ENCODE measurements at places on chromosomes 2 and 18. TPM values are rescaled to one million over a fixed set of nuclear protein-coding genes. Genes with fewer than 3 reads are reported as not detected.

GRCh38 chr2:37774976-37775907 is 103.8 kb upstream of the CDC42EP3 start:
- no peak overlapping the region for H3K27ac ChIP-seq
- DNase-seq: no peak
- H3K27me3 ChIP-seq: no peaks in the 10 kb centered on the region
- no peaks in the 10 kb centered on the region for H3K36me3 ChIP-seq

- no peaks in the 10 kb centered on the region for H3K27me3 ChIP-seq
- no peaks in the 10 kb centered on the region for H3K36me3 ChIP-seq
- DNase-seq: no peak
- H3K4me3 ChIP-seq: no peak overlapping the region
These were observed 2.8 kb upstream of the SULT6B1 start for GRCh38 chr2:37191253-37191652.

DNA sequence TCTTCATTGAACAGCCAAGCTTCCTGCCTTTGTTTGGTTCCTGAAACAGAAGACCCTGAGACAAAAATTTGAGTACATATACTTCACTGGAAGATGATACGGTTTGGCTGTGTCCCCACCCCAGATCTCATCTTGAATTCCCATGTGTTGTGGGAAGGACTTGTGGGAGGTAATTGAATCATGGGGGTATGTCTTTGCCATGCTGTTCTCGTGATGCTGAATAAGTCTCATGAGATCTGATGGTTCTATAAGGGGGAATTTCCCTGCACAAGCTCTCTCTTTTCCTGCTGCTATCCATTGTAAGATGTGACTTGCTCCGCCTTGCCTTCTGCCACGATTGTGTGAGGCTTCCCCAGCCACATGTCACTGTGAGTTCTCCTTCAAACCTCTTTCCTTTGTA is 76.5 kb downstream of the BABAM2 start:
- no peaks in the 10 kb centered on the region for H3K27me3 ChIP-seq
- no peaks in the 10 kb centered on the region for H3K4me1 ChIP-seq
- no peak overlapping the region for H3K27ac ChIP-seq
- no peak overlapping the region for H3K4me3 ChIP-seq
- DNase-seq: no peak

- no peaks in the 10 kb centered on the region for H3K4me1 ChIP-seq
- H3K4me3 ChIP-seq: no peak overlapping the region
- H3K27ac ChIP-seq: no peak overlapping the region
These were observed 32.9 kb downstream of the ITGB6 start for GRCh38 chr2:160167089-160167740.

GRCh38 chr2:27219091-27219490 is 1.9 kb downstream of the CAD start:
- DNase-seq: no peak
- H3K4me3 ChIP-seq: no peak overlapping the region
- peaks cover 17% of the 10 kb centered on the region for H3K4me1 ChIP-seq

GRCh38 chr2:226906163-226906693 is 70.4 kb downstream of the RHBDD1 start:
- H3K4me1 ChIP-seq: no peaks in the 10 kb centered on the region
- no peaks in the 10 kb centered on the region for H3K36me3 ChIP-seq
- H3K27ac ChIP-seq: no peak overlapping the region
- DNase-seq: no peak
- no peak overlapping the region for H3K4me3 ChIP-seq

DNA sequence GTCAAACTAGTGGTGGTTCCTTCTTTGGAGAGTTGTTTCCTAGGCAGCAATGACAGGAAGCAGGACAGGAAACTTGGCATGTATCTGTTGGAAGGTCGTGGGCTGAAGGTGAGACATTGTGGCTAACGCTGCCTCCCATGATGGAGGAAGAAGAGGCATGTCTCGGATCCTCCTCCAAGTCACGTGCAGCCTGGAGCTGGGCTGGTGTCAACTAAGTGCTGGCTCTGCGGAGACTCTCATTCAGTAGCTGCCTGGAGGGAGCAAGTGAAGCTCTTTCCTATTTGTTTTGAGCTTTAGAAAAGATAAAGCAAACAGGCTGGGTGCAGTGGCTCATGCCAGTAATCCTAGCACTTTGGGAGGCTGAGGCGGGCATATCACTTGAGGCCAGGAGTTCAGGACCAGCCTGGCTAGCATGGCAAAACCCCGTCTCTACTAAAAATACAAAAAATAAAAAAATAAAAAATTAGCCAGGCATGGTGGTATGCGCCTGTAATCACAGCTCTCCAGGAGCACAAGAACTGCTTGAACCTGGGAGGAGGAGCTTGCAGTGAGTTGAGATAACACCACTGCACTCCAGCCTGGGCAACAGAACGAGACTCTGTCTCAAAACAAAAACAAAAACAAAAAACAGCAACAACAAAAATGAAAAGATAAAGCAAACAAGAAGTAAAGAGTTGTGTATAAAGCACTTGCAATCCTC is 28.2 kb upstream of the INO80C start:
- H3K27ac ChIP-seq: peak overlapping the region; percentile 16
- H3K4me3 ChIP-seq: peak overlapping the region; percentile 16
- DNase-seq: no peak
- no peaks in the 10 kb centered on the region for H3K27me3 ChIP-seq

DNA sequence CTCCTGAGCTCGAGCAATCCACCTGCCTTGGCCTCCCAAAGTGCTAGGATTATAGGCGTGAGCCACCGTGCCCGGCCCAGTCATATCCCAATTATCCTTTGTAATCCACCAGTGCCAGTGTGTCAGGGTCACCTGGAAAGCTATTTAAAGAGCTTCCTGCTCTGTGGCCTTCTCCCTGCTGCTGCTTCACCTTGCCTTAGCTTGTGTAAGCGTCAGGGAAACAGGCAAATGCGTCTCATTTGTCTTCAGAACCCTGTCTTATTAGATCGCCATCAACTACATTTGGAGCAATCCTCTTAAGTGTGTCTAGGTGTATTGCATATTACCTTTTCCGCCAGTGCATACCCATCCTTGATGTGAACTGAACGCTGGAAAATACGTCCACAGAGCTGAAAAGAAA is 10.2 kb downstream of the KIF5C start:
- no peak overlapping the region for H3K4me3 ChIP-seq
- H3K36me3 ChIP-seq: no peaks in the 10 kb centered on the region
- H3K27me3 ChIP-seq: peaks cover 31% of the 10 kb centered on the region
- no peak overlapping the region for H3K27ac ChIP-seq
- no peak for DNase-seq

DNA sequence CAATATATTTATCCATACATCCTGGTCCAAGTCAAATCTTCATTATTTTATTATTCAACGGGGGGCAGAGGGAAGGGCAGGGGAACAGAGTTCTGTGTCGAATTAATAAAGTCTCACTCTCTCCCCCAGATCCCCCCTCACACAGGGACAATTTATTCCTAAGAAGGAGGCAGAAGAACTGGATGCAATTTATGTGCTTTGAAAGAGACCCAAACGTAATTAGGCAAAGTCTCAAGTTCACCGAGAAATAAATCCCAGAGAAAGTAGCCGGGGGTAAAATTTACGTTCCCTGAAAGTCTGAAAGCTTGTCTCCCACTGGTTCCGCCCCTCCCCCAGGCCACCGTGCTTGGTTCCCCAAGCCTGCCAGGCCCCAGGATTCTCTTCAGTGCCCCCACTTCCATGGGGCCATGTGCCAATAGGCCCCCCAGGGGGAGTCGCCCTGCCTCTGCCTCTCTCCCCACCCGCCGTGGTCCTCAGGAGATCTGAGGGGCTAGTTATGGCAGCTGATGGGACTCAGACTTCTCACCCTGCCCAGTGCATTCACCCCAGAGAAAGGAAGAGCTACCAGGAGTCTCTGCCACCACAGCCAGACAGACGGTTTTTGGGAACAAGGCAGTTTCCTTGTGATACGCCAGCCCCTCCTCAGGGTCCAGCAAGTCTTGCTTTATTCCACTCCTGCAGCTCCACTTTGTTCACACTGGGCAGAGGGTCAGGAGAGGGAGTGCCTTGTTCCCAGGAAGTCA is 215.5 kb downstream of the CYP26B1 start:
- peaks cover 14% of the 10 kb centered on the region for H3K4me1 ChIP-seq
- no peak overlapping the region for H3K27ac ChIP-seq
- peaks cover 4% of the 10 kb centered on the region for H3K27me3 ChIP-seq
- DNase-seq: no peak

DNA sequence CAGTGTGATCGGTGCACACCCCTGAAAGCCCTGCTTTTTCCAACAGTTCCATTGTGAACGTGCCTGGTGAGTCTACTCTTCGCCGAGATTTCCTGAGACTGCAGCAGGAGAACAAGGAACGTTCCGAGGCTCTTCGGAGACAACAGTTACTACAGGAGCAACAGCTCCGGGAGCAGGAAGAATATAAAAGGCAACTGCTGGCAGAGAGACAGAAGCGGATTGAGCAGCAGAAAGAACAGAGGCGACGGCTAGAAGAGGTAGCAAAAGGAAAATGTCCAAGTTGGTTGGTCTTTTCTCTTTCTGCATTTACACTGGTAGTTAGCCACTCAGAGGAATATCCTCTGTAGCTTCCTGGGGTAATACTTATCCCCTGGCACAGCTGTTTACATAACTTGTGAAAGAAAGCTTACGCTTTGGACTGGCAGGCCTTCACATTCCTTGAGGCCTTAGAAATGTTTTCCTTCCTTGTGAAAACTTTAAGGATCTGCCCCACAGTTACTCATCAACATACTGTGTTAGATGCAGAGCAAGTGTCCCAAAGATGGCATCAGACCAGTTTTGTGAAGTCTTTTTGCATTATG is 146.6 kb downstream of the MAP4K4 start:
- H3K4me1 ChIP-seq: peaks cover 32% of the 10 kb centered on the region
- H3K36me3 ChIP-seq: no peaks in the 10 kb centered on the region
- H3K27ac ChIP-seq: no peak overlapping the region
- H3K27me3 ChIP-seq: no peaks in the 10 kb centered on the region

DNA sequence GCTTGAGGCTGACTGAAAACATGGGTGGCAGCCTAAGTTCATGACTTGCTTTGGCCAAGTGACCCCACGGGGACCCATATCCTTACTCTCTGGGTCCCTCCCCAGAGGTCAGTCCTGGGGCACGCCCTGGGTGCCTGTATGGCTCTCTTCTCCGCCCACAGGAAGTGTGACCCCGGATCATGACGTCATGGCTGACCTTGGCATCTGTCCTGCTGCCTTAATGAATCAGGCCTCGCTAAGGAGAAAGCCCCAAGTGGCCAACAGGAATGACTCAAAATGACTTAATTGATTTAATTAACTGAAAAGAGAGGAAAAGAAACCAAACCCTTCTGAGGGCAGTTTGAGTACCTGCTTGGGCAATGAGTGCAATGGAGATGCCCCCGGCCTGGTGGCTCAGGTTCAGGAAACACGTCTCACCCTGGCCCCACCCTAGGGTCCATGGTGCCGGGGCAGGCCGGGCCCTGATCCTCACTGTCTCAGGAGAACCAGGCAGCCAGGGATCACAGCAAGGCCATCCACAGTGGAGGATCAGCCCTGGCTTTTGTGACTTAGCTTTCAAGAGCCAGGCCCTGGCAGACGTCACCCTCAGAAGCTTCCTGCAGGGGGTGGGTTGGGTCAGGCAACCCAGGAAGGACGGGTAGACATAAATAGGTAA is 112.0 kb downstream of the CYP26B1 start:
- H3K4me3 ChIP-seq: no peak overlapping the region
- DNase-seq: no peak
- no peaks in the 10 kb centered on the region for H3K36me3 ChIP-seq

GRCh38 chr2:62303788-62304187 is 107.9 kb downstream of the B3GNT2 start:
- no peak overlapping the region for H3K4me3 ChIP-seq
- H3K4me1 ChIP-seq: peaks cover 49% of the 10 kb centered on the region
- no peaks in the 10 kb centered on the region for H3K27me3 ChIP-seq
- peak overlapping the region; percentile 50 for H3K27ac ChIP-seq

Gene SLC8A1
- total RNA-seq: 1,208 TPM

Gene CD207
- not detected for total RNA-seq

Gene PLCD4
- total RNA-seq: 1.4 TPM

Gene FBXO11
- total RNA-seq: 33.3 TPM
